ENCODE measurements at places on chromosomes 16 and 17.

DNA sequence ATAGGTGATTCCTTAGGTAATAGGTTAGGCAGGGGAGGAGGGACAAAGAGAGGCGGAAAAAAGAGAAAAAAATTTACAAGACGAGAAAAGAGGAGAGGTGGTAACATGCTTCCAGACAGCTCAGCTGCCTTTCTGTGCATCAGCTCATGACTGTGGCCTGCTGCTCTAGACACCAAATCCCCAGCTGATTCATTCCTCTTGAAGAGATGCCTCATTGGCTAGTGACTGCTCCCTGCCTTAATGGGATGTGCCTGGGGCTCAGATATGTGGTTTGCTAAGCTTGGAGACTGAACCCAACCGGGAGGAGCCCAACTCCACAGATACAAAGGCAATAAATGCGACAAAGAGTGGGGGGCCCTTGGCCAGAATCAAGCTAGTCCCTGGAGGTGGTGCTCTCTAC is 105.9 kb upstream of the FAM20A start:
- no peak for DNase-seq

DNA sequence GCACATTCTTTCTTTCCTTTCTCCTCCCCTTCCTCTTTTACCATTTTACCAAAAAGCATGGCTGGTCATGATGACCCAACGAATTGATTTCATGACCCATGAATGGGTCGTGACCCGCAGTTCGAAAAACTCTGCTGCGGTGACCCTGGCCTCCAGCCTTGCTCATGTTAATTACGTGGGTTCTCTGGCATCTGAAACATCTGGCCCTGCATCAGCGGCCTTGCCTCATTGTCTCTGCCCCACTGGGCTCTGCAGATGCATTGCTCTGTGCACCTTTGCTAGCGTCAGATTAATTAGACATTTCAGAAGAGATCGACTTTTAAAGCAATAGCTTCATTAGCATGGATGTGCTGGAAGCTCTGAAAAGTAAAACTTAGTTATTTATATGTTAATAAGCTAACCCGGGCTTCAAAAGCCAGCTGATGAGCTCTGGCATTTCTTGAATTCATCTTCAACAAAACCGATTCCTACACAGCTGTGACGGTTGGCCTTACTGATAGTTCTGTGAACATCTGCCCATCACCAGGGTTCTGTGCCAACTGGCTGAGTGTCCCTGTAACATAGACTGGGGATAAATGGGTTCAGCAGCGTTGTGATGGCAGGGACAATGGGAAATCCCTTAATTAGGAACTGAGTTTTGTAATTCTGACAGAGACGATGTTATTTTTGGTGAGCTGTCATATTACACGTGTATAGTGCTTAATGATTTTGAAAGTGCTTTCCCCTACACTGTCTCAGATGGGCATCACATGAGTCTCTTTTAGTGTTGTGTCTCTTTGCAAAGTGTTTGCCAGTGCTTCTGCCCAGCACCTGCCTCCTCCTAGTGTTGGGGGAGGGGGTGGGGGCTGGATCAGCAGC is 225.9 kb upstream of the EEF2KMT start:
- DNase-seq: no peak

- DNase-seq: no peak
Observed at GRCh38 chr16:2384426-2384825, 43.9 kb upstream of the ABCA3 start.

- no peak for DNase-seq
Observed at GRCh38 chr17:45372325-45372869, 55.6 kb upstream of the MAP3K14 start.

GRCh38 chr16:69595127-69596036 is 29.6 kb downstream of the NFAT5 start:
- no peak for DNase-seq

GRCh38 chr16:1290860-1291575 is 18.4 kb upstream of the UBE2I start:
- no peak for DNase-seq

DNA sequence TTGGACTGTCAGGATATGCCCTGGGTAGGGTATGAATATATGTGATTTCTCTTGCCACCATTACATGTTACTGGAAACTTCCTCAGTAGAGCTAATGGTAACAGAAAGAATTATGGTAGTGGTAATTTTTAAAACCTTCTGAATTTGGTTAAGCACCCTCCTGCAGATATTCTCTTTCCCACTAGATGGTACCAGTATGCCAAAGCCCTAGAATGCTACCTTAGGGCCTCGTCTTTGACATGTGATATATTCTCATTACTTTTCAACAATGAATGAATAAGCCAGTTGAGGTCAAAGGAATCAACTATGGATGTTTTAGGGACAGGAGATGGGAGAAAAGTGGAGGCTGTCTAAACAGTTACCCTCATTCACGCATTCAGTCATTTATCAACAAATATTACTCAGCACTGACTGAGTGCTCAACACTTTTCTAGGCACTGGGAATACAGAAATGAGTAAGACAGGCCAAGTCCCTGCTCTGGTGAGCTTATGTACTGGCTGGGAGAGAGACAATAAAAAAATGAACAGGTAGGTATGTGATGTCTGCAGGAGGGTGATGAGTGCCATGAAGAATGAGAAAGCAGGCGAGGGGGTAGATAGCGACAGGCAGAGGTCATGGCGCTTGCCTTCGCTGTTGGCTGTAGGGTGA is 14.7 kb downstream of the CDH13 start:
- no peak for DNase-seq

DNA sequence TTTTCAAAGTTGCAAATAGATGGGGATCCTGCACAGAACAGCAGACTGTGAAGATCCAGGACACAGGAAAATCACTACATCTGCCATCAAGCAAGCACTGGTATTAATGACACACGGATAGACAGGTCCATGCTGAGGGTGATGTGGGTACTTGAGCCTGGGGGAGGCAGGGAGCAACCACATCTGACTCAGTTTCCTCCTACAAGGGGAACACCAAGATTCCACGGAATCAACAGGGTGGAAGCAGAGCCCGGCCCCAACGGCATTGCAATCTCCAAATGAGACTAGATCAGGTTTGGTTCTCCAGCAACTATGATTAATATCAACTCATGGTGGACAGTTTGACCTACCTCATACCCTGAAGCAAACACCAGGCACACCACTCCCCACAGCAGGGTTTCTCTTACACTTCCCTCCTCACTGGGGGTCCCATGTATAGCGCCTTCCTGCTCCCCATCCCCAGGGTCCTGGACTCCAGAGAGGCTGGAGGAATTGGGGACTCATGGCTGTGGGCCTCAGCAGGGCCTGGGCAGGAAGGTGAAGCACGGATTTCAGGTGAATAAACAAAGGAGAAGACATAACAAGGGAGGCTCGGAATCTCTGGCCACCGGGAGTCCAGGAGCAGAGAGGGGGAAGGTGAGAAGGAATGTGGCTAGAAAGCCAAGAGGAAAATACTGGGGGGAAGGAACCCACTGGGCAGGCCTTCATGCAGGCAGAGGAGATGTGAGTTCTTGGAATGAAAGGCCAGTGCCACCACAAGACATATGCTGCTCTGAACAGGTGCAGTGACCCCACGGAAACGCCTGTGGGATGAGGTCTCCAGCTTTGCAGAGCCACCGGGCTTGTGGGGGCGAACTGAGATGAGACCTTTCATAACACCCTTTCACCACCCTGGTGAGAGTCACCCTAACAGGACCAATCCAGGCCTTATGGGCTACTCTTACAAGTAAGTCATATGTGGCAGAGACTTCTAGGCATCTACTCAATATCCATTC is 29.5 kb upstream of the PIK3R6 start:
- DNase-seq: no peak

DNA sequence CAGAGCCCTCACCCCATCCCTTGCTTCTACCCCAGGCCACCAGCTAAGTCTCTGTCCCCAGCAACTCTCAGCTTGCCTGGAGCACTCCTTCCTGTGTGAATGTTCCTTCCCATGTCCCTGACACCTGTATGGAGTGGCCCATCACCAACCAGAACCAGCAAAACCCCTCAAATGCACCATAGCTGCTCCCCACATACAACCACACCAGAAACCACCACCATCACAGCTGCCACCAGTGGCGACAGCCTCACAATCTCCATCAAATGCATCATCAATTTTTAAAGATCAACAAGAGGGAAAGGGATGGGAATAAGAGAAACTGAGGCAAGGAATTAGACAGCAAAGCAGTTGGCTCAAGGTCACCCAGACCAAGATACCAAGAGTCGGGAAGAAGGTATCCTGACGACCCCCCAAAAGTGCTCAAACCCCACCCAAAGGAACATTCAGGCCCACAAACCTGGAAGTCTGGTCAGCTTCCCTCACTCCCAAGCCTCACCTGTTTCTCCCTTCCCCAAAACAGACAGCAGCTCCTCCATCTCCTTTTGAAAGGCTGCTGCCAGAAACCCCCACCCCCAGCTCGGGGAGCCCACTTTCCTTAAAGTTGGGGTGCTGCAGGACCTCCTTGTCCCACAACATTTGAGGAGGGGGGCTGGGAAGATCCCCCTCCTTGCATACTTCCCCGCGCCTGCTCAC is 1.8 kb downstream of the SRCIN1 start:
- DNase-seq: no peak

- DNase-seq: no peak
Observed at GRCh38 chr16:63174801-63175200, 1138.6 kb upstream of the CDH8 start.

DNA sequence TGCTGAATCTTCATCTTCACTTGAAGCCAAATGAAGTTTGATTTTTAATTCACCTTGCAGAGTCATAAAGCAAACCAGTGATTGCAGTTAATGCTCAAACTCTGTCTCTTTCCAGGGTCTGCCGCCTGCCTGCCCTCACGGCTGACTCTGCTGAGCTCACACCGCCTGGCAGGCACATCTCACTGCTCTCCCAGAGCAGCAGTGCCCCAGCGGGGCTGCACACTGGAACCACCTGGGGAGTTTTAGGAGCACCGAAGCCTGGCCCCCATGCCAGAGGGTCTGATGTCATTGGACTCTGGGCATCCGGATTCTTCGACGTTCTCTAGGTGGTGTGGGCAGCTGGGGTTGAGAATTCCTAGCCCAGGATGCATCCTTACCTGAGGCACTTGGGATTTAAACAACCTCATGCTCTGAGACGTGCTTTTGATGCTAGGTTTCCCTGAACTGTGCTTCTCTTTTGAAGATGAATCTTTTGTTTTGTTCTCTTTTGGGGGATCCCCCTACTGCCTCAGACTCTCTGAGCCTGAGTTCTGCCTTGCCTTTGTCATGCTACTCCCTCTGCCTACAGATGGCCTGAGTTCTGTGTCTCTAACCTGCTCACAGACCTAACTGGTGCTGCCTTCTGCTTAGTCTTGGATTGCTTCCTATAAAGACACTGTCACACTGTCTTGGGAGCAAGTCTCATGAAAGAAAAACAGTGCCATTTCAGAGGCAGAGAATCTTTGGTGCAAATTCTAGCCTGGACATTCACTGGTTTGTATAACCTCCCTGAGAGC is 438.1 kb upstream of the CCL2 start:
- no peak for DNase-seq

DNA sequence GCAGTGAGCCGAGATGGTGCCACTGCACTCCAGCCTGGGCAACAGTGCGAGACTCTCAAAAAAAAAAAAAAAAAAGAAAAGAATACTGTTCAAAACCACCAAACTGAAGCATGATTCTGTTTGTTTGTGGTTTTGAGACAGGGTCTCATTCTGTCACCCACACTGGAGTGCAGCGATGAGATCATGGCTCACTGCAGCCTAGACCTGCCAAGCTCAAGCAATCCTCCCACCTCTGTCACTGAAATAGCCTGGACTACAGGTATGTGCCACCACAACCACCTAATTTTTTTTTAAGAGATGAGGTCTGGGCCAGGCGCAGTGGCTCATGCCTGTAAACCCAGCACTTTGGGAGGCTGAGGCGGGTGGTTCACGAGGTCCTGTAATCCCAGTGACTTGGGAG is 4.3 kb downstream of the SUMO2 start:
- no peak for DNase-seq

GRCh38 chr16:11585460-11586377 is 1.0 kb downstream of the LITAF start:
- DNase-seq: peak; percentile 57

- no peak for DNase-seq
Observed at GRCh38 chr17:29591146-29591736, 1.7 kb upstream of the ANKRD13B start.

- no peak for DNase-seq
Observed at GRCh38 chr17:42879596-42879985, 21.0 kb upstream of the G6PC1 start.

DNA sequence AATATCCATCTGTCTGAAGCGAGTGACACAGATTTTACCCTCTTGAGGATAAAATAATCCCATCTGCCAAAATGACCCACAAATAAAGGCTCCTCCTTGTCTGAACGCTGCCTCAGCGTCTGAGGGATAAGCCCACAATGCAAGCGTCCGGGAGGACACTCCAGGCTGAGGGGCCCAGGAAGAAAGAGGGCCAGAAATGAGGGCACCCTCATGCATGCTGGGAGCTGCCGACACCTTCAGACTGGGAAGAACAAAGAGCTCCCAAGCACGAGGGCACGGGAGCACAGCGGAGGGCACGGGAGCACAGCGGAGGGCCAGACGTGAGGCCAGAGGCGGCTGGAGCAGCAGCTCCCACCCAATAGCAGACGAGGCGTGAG is 126.9 kb downstream of the ZNF778 start:
- no peak for DNase-seq

GRCh38 chr17:76314392-76315227 is 6.5 kb upstream of the QRICH2 start:
- no peak for DNase-seq

- no peak for DNase-seq
Observed at GRCh38 chr16:29809031-29809747, 2.8 kb upstream of the PRRT2 start.

DNA sequence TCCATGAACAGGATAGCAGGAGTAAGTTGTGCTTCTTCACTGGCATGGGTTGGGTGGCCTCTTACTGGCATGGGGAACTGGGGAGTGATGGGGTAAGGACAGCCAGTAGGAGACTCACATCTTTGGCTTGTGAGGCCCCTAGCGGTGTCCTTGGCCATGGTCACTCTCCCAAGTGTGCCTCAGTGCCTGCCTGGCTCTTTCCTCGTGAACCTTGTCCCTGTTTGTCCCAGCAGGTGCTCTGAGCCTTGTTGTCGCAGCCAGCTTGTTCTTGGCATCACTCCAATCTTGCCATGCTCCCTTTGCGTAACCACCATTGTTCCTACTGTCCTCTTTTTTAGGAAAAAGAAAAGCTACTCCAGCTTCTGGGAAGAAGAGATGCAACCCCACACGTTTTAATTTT is 53.6 kb upstream of the SDK2 start:
- no peak for DNase-seq

GRCh38 chr16:72939247-72939646 is 108.7 kb downstream of the ZFHX3 start:
- DNase-seq: no peak

- DNase-seq: no peak
Observed at GRCh38 chr16:964356-965035, 6.3 kb downstream of the LMF1 start.
